ENCODE measurements at places on chromosomes 11 and 22. TPM values are rescaled to one million over a fixed set of nuclear protein-coding genes. Genes with fewer than 3 reads are reported as not detected.

GAL3ST3 gene
- polyA plus RNA-seq = not detected

RAB3IL1 gene
- not detected for polyA plus RNA-seq

LMO2 gene
- polyA plus RNA-seq = not detected

DNA sequence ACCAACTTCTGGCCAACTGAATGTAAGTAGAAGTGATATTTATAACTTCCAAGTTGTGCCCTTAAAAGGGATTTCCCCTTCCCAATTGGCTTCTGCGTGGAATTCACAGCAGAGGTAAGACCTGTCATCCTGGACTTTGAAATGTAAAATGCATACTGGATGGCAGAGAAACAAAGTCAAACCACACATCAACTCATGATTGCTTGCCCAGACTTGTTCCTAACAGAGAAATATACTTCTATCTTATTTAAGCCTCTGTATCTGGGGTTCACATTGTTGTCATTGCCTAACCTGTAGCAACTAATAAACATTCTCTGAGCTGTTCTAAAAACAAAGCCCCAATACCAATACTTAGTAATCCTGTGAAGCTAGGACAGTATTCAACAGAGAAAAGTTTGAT is 6.2 kb downstream of the ME3 start:
- no peak for DNase-seq

SHISA8 gene
- not detected for polyA plus RNA-seq

GRCh38 chr11:119506436-119506835 is 83.5 kb upstream of the THY1 start:
- DNase-seq = no peak

SEC14L2 gene
- polyA plus RNA-seq = 25.9 TPM

DNA sequence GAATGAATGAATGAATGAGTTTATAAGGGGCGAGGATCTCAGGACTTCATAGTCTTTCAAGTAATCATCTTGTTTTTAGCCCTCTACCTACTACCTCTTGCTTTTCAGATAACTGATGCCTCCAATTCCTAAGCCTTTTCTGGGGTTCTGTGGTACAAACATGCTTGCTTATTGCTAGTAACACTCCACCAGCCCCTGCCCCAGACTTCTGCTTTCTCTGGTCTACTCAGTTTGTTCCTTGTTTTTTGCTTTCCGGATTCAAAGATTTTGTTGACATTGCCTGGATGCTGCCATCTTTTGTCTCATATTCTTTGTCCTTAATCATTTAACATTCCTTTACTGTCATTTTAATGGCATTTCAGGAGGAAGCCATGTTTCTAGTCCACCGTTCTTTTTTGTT is 8.9 kb upstream of the TMEM9B start:
- no peak for DNase-seq

DNA sequence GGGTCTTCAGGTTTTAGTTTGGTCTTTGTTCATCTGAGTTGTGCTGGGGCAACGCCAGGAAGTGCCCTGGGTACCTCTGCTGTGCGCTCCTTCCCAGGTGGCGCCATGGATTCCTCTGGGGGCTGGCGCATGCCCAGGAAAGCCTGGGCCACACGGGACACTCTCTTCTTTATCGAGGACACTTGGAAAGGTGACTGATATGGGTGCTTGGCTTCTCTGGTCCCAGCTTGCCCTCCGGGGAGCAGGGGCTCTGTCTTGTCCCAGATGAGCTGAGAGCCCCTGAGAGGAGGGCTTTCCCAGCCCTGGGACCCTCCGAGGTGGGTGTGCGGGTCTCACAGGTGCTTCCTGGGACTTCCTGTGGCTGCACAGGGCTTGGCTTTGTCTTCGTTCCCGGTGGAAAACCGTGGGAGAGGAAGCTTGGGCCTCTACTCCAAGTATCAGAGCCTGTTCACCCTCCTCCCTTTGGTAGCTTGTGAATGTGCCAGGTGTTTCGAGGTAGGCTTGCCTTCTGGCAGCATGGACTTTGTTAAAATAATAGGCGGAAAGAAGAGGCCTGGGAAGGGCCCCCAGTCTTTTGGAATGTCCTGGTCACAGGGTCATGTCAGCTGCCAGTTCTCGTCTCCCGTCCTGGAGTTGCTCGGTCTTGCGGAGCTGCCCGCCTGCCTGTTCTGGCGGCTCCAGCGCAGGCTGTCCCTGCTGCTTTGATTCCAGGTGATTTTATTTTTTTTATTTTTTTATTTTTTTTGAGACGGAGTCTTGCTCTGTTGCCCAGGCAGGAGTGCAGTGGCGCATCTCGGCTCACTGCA is 10.1 kb upstream of the NEAT1 start:
- DNase-seq = no peak

SLC5A4 gene
- not detected for polyA plus RNA-seq

DNA sequence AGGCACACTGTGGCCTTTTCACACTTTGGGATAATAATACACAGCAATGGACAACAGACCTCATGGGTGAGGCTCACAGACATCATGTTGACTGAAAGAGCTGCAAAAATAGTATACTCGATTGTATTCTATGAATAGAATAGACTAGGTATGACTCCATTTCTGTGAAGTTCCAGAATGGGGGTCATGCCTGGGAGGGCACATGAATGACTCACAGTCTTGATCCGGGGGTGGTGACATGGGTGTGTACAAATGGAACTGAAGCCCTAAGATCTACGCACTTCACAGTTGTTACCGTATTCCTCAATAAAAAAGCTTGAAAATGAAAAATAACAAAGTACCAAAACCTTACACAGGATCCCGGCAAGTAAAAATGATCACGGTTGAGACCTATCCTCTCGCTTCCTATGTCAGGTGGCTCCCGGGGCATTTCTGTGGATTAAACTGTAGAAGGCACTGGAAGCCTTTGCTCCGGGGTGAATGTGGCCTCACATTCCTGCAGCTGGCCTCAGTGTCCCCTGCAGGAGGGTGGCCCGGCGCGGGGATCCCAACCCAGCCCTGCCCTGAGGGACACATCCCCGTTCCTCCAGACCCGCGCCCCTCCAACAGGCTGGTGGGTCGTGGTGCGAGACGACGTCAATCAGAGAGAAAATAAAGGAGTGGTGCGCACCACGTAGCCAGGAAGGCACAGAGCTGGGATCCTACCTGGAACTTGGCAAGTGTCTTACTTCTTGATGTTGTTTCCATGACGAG is 75.9 kb downstream of the NECTIN1 start:
- DNase-seq = no peak

- DNase-seq = no peak
These were observed at the start of gene SLC6A5 for GRCh38 chr11:20599221-20600019. SLC6A5 (plus strand) TSS chr11:20599608; CDS start chr11:20599673, 65 bp downstream.

GRCh38 chr11:62315431-62315830 is 16.6 kb upstream of the SCGB1D4 start:
- no peak for DNase-seq

FGF3 gene
- not detected for polyA plus RNA-seq

DNA sequence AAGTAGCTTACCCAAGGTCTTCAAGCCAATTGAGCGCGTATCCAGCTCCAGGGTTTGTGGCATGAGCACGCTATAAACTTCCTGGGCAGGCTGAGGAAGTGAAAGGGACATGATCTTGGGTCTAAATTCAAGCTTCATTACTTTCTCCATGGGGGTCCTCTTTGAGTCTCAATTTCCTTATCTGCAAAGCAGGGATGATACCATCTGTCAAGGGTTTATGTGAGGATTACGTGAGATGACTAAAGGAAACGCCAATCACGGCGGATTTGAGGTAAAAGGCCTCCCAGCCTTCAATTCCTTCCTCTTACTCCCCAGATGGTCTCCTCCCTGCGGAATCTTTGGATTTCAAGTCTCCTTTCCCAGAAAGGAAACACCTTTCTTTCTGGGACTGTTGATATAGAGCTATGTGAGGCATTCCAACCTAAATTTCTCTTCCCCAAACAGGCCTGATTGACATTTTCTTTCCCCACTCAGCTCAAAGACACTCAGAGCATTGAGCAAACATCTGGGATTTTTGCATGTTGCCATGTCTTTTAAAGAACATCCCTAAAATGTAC is 474.4 kb downstream of the INSC start:
- no peak for DNase-seq

THOC5 gene
- 20.8 TPM for polyA plus RNA-seq
